Substantia nigra (tissue), 51 donors: ENCODE measurements at places on chromosomes 1 and 21.

DNA sequence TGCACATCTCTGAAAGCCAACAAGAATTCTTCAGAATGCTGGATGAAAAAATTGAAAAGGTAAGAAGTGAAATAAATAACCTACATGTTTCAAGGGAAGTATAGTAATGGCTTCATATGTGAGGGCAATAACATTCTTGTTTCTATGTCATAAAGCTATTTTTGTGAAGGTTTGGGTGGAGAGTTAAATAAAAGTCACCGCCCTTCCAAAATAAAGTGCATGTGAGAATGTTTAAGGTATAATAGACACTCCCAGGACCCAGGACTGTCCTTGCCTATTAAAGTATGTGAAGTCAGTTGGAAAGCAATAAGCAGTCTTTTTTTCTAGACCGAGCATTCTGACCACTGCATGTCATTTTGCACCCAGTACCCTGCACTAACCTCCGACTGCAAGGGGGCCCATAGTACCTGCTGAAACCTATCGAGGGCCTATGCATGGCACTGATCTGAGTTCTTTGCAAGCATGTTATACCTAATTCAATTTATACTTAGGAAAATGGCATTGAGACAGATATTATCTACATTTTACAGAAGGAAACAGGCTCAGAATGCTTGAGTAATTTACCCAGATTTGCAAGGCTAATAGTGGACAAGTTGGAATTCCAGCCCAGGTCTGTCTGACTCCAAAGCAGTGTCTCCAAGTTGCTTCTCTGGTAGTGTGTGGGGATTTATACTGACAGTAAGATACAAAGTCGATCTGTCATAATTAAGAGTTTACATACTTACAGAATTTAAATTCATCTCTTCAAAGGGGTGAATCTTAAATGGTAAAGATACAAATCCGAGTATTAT is 156.1 kb downstream of the EDEM3 start:
- DNase-seq: no peak

DNA sequence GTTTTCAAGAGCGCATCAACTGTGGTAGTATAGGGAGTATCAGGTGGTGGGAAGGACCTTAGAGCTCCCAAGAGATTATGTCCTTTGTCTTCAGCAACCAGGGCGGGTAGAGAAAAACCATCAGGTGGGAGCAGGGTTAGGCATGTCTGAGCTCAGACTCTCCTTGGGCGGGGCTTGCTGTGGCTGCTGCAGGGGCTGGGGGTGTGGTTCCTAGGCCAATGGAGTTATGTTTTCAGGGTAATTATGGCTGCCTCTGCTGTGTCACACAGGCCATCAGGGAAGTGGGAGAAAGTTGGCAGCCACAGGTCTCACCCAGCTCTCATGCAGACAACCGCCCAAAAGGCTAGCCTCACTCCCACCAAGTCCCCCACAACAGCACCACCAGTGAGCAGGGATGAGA is 74.9 kb downstream of the FCRL5 start:
- DNase-seq: no peak

GRCh38 chr1:61104220-61104671 is 21.9 kb downstream of the NFIA start:
- DNase-seq: no peak

DNA sequence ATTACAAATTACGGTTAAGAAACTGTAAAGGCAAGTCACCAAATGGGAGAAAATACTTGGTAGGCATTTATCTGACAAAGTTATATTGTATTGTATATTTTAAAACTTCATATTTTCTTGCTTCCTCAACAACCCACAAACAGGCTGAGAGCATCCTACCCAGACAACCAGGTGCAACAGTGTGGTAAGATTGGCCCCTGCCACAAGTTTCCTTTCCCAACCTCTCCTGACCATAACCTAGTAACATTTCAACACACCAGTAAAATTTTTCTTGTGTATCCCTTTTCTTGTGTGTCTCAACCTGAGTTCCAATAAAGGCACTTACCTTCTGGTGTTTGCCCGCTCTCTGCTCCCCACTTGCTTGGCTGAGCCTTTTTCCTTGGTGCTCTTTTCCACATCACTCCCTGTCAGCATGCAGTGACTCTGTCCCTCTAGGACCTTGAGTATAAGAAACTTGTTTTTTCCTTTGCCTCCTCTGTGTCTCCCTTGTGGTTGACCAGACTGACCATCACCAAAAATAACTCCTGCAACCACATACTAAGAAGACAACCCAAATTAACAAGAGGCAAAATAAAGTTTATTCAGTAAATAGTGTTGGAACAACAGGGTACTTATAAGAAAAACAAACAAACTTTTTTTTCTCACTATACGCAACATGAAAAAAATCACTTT is 40.9 kb downstream of the FCRL3 start:
- no peak for DNase-seq

DNA sequence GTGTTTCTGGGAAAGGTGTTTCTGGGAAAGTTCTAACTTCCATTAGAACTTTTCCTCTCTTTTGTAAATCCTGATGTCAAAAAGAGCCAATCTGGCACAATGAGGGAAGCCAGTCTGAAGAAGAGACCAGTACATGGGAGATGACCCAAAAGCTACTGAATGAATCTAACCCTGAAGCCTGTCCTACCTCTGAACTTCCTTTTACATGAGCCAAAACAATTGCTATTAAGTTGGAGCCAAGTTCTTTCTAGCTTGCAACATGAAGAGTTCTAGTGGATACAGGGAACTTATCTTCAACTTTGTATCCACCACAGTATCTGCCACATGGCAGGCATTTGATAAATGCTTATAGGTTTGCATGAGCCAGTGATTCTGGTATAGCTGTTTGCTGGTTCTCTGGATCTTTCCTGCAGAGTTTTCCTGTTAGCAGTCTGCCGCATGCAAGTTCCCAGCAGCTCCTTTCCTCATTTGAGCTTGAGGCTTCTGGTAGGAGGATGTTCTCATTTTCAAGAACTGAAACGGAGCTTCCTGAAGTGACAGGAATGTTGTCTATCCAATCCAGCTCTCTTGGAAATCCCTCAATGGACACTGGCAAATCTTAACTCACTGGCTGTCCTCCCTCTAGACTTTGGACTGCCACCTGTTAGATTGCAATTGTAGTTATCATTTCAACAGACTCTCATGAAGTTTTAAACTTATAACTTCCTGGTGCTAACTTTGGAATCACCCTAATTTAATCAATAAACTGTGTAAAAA is 73.1 kb upstream of the LPGAT1 start:
- no peak for DNase-seq
